ENCODE measurements at places on chromosomes 2 and 18. TPM values are rescaled to one million over a fixed set of nuclear protein-coding genes. Genes with fewer than 3 reads are reported as not detected.

The TMEFF2 gene
- not detected for total RNA-seq

The DPY30 gene
- 95.8 TPM for total RNA-seq

The CCDC93 gene
- total RNA-seq: 10.2 TPM

The ANKRD36B gene
- total RNA-seq: 11.3 TPM

The SPATA3 gene
- total RNA-seq: not detected

The RAMP1 gene
- total RNA-seq: not detected

The SH3BP4 gene
- 56.4 TPM for total RNA-seq

The CPLX4 gene
- not detected for total RNA-seq

The SLC14A1 gene
- not detected for total RNA-seq

The SPTBN1 gene
- total RNA-seq: 261 TPM

The TET3 gene
- 3.3 TPM for total RNA-seq

The LCT gene
- total RNA-seq: not detected

Measured in mammary microvascular endothelial cell (primary cell).